ENCODE measurements at places on chromosomes 1 and 21. TPM values are rescaled to one million over a fixed set of nuclear protein-coding genes. Genes with fewer than 3 reads are reported as not detected.

IL20 gene
- total RNA-seq = not detected

DNA sequence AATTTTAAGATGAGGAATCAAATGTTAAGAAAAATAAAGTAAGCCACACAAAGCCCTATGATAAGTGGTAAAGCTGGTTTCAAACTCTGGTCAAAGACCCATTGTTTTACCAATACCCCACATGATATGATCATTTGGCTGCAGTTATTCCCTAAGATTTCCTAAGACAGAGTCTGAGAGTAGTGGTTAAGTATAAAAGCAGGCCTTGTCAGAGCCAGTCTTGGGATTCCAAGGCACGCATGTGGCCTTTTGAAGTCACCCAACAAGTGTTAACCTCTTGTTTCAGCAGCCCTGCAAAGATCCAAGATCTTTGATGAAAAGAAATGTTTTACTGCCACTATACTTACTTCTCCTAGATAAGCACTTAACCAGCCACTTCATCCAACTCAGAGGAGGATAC, 159.2 kb downstream of the SIPA1L2 start:
- no peak for DNase-seq

DNA sequence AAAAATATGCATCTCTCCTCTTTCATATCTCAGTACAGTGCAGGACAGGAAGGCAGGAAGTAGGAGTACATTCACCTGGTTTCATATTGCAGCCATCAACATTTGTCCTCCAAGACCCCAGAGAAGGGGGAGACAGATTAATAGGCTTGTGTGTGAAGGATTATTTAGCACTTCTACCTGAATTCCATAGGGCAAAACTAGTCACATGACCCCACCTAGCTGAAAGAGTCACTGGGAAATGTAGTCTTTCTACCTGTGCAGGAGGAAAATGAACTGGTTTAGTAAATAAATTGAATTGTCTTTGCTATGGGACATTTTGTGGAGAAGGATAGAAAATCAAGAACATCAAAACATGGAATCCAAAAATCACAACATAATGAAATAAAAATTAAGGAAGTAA, 13.9 kb upstream of the TRIM33 start:
- DNase-seq = no peak

DNA sequence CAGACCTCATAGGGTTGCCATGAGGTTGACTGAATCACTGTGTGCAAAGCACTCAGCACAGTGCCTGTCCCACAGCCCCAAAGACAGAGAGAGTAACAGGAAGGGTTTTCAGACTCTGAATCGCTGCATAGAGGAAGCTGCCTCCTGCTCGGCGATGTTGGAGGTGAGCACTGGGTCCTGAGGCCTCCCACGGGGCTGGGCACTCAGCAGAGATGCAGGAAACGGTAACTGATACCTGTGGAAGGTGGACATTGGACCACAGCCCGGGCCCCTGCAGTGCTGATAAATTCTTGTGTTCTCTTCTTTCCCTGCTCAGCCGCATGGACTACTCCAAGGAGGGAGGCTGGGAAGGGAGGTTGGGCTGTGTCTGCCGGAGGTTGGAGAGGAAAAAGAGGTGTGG, 389.7 kb downstream of the PTPRU start:
- DNase-seq = no peak

GRCh38 chr21:25283720-25284119, 323.6 kb downstream of the MRPL39 start:
- peak; percentile 36 for DNase-seq

DNA sequence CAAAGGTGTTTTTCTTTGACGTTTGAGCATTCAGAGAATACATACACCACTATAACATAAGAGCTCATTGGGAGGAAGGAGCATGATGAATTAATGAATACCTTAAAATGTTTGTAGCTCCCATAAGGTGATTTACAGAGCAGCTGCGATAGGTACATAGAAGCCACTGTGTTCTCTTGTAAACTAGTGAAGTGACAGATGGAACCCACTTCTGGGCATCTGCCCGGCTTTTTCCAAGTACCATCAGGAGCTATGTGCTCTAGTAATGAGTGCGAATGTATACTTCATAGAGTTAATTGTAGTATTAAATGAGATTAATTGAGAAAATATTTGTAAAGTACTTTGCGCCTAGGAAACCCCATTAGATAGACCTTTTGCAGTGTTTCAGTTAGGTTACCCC, 48.4 kb downstream of the HENMT1 start:
- no peak for DNase-seq

DNA sequence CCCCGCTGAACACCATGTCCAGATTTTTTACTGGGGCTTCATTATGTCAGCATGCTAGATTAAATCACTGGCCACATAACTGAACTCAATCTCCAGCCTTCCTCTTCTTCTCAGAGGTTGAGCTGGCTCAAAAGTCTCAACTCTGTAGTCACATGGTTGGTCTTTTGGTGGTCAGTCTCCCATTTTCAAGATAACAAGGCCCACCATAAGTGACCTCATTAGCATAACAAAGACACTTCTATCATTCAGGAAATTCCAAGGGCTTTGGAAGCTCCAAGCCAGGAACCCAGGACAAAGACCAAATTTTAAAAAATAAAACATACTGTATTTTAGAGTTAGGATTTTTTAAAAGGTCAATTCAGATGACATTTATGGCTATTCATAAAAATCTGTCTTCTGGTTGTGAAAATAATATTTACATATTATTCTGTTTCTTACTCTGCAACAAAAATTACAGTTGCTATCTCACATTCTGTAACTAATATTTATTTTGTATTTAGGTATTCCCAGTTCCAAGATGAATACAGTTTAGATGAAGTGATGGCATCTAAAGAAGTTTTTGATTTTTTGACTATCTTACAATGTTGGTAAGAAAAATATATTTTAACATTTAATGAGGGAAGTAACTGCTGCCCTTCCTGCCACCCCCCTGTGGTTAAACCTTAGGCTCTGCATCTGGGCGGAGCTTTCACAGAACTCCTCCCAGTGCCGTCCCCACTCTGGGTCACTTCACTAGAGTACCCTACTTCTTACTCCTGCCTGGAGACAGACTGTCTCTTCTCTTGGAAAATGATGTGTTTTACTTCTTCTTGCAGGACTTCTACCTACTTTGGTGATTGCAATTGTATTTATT, 49.3 kb downstream of the SCP2 start:
- no peak for DNase-seq

DNA sequence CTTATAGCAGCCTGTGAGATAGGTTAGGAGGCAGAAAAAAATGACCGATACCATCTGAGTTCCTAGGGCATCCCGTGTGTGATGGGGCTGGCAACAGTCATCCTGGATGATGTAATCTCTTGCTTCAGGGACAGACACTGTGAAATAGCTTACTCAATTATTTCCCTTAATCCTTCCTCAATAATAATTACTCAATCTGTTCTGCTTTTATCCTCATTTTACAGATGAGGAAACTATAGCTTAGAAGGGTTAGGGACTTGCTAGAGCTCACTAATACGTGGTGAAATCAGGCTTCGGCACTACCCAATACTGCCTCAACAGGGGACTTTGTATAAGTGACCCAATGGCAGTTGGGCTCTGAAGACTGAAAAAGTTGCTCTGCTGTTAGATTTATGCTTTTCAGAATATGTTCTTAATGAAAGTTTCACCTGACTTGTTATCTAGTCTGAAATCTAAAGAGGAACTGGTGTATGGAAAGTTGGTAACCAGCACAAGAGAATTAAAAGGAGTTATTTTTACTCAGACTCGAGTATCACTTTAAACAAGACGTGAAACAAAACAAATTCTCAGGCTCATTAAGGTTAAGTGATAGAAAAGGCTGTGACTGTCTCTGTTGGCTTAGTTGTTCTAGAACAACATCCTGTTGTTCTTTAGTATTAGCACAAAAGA, 14.4 kb downstream of the CD55 start:
- no peak for DNase-seq

DNA sequence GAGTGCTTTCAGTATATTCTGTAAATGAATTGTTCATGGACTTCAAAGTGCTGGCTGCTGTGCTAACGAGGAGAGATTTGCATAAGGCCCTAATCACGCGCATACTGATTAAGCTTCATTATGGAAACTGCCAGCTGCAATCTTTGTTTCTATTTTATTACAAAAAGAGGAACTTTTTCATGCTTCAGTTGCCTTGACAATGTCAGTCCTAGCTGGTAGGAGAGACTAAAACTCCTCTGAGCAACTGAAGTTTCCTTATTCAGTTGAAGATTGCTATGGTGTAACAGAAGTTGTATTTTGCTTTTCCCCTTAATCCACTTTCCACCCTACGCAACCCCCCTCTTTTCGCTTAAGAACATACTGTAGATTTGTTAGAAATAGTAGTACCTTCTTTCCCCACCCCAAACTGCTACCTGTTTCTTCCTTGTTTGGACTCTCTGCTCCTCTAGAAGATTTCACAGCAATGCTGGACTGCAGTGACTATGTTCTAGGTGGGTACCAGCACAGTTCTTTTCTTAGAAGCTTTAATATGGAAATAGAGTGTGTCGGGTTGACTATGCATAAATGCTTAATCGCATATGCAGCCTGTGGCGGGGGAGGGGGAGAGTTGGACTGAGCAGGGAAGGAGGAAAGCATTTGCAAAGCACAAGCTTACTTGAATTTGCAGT, 108.3 kb downstream of the POU2F1 start:
- peak; percentile 16 for DNase-seq
